ENCODE measurements at places on chromosomes 4 and X.

- DNase-seq = no peak
Observed at GRCh38 chr4:168129046-168129772, 36.9 kb downstream of the ANXA10 start.

GRCh38 chr4:131531087-131531486 is 1618.0 kb upstream of the PCDH10 start:
- DNase-seq = no peak

DNA sequence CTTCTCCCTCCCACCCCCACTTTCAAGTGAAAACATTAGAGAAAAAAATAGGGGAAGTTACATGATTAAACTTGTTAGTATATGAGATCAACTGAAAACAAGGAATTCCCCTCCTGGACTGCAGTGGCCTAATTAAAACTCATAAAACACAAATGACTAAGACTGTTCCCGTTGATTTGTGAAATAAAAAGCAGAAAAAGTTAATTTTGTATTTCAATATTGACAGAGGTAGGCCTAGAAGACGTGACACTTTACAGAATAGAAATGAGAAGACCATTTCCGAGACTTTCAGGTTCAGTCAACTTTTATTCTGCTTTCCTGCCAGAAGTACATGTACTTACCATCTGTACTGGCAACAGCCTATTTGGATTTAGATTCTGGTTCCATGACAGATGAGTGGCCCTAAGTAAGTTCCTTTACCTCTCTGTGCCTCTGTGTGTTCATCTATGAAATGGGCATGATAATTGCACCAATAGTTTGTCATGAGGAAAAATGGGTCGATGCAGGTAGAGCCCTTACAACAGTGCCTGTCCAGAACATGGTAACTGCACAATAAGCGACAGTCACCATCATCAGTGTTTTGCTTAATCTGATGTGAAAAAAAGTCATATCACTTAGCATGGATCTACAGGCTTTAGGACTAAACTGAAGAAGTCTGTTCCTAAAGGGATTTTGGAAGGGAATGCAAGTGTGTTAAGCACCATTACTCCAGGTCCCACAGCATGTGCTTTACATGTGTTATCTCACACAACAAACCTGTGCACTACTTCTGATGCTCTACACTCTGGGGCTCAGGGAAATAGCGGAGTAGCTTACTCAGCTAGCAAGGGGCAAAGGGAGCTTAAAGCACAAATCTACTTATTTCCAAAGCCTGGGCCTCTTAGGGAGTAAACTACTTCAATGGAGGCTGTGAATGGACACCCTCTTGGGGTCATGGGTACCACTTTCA is 562.3 kb upstream of the DIPK2B start:
- DNase-seq = no peak

DNA sequence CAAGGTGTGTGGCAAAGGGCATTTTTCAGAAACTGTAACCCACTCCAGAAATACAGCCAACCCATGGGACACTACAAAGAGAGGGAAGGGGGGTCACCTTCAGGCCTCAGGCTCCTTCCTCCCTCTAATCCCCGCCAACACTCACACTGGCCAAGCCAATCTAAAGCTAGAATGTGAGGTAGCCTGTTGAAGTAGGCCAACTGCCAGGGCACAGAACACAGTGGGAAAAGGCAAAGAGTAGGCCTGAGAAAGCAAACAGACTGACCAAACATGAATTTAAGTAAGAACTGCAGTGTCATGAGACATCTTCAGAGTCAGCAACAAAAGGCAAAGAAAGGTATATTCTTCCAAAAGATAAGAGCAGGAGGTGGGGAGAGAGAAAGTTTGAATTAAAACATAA is 289.0 kb downstream of the HNRNPD start:
- DNase-seq = no peak

- DNase-seq = no peak
Observed at GRCh38 chrX:39772057-39772832, 325.5 kb downstream of the BCOR start.

DNA sequence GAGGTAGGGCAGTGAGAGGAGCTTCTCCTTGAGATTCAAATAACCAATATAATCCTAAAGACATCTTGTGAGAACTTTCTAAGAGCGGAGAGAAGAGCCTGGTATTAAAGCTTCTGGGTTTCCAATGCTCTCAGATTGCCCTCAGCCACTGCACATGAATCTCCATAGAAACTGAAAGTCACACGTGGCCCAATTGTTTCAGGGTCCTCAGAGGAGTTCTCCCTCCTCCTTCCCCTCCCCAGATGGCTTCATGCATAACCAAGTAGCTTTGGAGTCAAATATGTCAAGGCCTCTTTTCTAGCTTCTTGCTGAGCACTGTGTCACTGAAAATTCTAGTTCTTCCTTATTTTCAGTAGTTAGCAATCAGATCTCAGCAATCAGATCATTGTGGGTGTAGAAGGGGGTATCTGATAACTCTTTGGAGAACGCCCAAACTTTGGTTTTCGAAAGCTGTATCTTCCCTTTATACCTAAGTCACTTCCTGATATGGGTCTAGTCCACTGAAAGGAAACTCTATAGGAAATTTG is 2.2 kb downstream of the BTK start:
- DNase-seq = no peak

- DNase-seq = no peak
Observed at GRCh38 chrX:119236623-119237561, 807 bp downstream of the PGRMC1 start.

GRCh38 chr4:61528595-61528994 is 328.5 kb downstream of the ADGRL3 start:
- DNase-seq = no peak

DNA sequence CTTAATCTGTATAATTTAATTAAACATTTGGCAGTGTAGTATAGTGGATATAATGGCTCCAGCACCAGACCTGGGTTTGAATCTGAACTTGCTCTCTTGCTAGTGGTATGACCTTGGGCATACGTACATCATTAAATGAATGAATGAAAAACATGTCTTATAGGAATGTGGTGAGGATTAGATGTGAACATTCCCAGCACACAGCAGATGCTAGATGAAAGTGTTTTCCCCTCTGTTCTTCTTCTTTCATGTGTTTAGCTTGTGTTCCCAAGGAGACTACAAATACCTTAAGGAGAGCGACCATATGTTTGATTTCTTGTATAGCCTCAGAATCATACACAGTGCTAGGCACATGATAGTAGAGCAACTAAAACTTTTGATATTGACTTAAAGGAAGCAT is 56.5 kb downstream of the CT47B1 start:
- no peak for DNase-seq

GRCh38 chr4:90317785-90318184 is 190.6 kb downstream of the CCSER1 start:
- peak; percentile 72 for DNase-seq

DNA sequence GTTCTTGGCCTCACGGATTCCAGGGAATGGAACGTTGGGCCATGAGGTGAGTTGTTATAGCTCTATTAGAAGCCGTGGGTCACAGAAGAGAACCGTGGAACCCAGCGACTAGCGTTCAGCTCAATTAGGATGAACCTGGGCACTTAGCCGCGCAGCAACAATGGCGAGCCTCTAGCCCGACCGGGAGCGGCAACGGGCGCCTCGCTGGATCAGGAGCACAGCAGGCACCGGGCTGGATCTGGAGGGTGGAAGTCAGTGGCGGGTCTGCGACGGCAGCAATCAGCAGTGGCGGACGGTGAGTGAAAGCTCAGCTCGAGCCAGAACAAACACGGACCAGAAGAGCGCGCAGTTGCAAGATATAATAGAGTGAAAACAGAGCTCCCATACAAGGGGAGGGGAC is 34.2 kb downstream of the AGA start:
- DNase-seq = no peak

GRCh38 chrX:103805860-103806259 is 26.2 kb downstream of the RAB9B start:
- DNase-seq = no peak

- DNase-seq = no peak
Observed at GRCh38 chrX:17377795-17378194, 2.8 kb downstream of the NHS start.

GRCh38 chr4:169417629-169418282 is 147.0 kb upstream of the SH3RF1 start:
- DNase-seq = no peak

DNA sequence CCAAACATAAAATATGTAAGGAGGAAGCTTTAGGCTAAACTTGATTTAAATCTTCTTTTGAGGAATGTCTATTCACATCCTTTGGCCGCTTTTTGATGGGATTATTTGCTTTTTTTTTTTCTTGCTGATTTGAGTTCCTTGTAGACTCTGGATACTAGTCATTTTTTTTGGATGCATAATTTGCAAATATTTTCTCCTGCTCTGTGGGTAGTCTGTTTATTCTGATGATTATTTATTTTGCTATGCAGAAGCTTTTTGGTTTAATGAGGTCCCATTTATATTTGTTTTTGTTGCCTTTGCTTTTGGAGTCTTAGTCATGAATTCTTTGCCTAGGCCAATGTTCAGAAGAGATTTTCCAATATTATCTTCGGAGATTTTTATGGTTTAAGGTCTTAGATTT is 144.9 kb downstream of the MAGEC2 start:
- DNase-seq = no peak

DNA sequence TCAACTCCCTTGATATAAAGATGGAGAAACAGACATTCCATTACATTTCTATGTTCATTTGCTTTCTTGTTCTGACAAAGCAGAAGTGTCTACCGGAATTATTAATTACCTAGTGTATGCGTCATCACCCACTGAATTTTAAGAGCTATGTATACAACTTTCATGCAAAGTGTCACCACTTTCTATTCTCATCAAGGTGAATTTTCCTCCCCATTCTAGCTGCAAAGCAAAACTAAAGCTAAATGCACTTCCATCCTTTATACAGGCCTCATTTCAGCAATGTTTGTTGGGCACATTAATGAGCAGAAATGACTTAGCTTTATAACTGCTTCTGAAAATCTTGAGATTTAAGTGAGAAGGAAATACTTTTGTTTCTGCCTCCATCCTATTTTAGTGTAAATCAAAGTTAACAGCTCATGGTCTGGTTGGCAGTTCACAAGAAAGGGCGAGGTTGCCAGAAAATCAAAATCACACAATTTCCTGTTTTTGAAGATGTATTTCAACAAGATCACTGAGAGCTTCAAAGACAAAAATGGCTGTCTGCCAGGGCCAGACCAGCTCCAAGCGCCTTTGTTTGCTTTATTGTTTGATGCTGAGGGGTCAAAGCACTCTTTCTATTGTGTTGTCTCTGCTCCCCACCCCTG is 7.2 kb upstream of the FAM9C start:
- no peak for DNase-seq

DNA sequence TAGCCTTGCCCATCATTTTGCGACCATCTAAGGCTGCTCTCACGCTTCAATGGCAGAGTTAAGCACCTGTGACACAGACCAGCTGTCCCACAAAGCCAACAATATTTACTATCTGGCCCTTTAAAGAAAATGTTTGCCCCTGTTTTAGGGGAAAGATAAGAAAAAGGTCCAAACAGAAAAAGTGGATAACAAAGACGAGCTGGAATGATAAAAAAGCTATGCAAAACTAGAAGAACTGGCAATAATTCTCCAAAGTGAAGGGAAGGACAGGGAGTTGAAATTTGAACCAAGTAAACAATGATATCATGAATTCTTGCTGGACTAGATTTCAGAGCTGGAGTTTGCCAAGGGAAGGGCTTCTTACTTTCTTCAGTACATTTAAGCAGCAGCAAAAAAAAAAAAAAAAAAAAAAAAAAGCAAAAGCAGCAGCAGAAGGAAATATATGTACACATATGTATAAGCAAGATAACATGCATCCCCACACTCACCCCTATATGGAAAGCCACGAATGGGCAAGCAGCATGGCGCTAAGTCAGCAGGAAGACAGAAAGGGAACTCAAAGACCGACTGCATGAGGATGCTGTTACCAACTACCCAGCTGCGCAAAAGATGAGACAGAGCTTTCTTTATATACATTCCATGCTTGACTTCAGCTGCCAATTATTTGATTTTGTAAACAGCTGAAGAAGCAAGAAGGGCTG is 12.5 kb downstream of the TRAPPC2 start:
- peak; percentile 67 for DNase-seq

- no peak for DNase-seq
Observed at GRCh38 chr4:42397635-42398170, 415 bp downstream of the SHISA3 start.

- no peak for DNase-seq
Observed at GRCh38 chr4:152385551-152385950, 150.3 kb downstream of the FBXW7 start.

DNA sequence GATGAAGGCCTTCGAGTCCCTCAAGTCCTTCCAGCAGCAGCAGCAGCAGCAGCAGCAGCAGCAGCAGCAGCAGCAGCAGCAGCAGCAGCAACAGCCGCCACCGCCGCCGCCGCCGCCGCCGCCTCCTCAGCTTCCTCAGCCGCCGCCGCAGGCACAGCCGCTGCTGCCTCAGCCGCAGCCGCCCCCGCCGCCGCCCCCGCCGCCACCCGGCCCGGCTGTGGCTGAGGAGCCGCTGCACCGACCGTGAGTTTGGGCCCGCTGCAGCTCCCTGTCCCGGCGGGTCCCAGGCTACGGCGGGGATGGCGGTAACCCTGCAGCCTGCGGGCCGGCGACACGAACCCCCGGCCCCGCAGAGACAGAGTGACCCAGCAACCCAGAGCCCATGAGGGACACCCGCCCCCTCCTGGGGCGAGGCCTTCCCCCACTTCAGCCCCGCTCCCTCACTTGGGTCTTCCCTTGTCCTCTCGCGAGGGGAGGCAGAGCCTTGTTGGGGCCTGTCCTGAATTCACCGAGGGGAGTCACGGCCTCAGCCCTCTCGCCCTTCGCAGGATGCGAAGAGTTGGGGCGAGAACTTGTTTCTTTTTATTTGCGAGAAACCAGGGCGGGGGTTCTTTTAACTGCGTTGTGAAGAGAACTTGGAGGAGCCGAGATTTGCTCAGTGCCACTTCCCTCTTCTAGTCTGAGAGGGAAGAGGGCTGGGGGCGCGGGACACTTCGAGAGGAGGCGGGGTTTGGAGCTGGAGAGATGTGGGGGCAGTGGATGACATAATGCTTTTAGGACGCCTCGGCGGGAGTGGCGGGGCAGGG is 568 bp downstream of the HTT start:
- DNase-seq = no peak

DNA sequence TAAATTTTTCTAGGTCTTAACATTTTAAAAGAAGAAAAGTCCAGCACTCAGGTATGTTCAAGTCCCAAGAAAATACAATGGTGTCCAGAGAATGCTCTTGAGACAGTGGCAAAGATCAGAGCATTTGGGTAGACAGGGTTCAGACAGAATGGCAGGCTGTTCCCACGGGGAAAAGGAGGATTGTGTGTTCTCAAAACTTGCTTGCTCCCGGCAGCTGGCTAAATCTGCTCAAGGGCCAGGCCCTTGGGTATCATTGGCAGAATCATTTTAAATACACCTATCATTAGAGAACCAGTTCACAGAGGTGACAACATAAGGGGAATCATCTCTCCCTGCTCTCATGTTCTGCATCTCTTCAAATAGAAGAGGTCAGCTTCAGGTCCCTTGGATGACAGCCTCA is 456.3 kb downstream of the DTHD1 start:
- no peak for DNase-seq

All from AG09319 (cell line).